ENCODE measurements at places on chromosomes 6 and 20.
A peak's percentile ranks its signal among the peaks of the same experiment; 100 is the strongest.

GRCh38 chr6:32047855-32048766 is 9.9 kb downstream of the CYP21A2 start:
- DNase-seq, result peak; percentile 80

DNA sequence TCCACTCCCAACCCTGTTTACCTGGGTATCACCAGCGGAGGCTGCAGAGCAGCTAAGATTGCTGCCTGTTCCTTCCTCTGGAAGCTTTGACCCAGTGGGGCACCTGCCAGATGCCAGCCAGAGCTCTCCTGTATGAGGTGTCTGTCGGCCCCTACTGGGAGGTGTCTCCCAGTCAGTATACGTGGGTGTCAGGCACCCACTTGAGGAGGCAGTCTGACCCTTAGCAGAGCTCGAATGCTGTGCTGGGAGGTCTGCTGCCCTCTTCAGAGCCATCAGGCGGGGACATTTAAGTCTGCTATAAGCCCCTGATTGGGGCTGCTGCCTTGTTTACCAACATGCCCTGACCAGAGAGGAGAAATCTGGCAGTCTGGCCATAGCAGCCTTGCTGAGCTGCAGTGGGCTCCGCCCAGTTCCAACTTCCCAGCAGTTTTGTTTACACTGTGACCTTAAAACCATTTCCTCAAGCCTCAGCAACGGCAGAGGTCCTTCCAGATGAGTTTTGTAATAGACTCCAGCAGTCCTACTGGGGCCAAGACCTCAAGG is 2.8 kb downstream of the RAET1E start:
- no peak for DNase-seq

DNA sequence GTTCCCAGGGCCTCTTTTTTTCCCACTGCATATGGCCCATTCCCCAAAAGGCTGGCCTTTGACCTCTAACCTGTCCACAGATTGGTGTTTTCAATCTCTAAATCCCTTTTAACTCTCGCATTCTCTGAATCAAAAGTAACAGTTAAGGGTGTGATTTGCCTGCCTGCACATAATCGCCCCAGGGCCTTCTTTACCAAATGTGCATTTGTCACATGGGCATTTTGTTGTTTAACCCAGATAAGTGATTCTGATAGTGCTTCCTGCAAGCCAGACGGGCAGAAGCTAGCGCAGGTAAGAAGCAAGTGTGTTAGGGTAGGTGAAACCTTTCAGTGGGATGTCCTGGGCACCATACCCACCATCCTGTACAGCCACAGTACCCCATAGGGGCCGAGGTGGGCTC is 49.4 kb upstream of the PLEKHG1 start:
- DNase-seq, result no peak

GRCh38 chr6:55666606-55667225 is 87.7 kb upstream of the HMGCLL1 start:
- DNase-seq, result no peak

GRCh38 chr6:82259389-82259788 is 11.8 kb upstream of the IBTK start:
- DNase-seq, result no peak

DNA sequence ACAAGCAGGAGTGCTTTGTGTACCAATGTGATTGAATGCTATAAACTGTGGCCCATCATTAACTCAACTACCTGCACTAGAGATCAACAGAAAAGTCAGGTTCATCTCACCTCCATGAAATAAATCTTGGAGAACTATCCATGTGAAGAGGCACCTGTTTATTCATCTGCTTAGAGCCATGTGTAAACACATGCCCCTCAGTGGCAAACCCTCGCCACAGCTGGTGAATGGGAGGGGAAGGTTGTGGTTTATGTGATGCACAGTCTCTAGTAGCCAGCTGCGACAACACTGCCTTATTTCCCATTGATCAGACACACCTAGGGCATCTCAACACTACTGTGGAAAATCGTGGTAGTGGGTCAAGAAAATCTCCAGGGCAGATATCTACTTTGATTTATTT is 640.2 kb downstream of the PTPRT start:
- no peak for DNase-seq

GRCh38 chr6:14819840-14820420 is 425.9 kb upstream of the JARID2 start:
- no peak for DNase-seq

- DNase-seq, result no peak
Measured at GRCh38 chr20:37997516-37997915, 35.7 kb downstream of the TTI1 start.

All from GM10248 (cell line).